ENCODE measurements at places on chromosomes 2 and 18.

GRCh38 chr2:217099561-217099960 is 239.7 kb upstream of the TNP1 start:
- DNase-seq = no peak

GRCh38 chr2:181581534-181581933 is 75.4 kb downstream of the CERKL start:
- no peak for DNase-seq

DNA sequence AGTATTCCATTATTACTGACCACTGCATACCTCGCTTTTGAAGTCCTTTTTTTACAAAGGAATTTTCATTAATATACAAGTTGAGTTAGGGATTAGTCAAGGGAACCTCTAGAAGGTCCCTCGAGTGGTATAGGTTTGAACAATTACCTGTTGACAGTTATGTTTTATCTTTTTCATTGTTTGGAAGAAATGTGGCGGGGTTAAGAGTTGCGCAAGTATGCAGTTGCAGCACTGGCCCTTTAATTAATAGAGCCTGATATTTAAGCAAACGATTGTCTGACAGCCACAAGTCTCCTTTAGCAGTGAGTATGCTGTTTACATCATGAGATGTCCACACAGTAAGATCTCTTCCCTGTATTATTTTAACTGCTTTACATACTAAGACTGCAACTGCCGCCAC is 24.3 kb downstream of the KYNU start:
- DNase-seq = no peak

- DNase-seq = no peak
Observed at GRCh38 chr18:62894681-62895390, 179.5 kb downstream of the PHLPP1 start.

DNA sequence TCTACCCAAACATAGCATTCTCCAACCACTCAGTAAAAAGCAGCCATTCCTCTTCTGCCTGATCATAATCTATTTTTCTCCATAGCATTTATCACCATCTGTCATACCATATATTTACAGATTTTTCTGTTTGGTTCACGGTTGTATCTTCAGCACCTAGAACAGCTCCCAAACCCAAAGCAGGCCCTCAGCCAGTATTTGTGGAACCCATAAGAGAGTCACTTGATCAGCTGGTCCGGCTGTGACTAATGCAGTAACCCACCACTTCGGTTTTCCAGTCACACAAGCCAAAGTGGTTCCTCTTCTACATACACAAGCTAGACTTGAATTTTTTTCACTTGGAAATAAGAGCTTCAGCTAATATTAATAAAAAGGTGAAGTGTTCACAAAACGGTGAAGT is 511.6 kb upstream of the CELF4 start:
- no peak for DNase-seq

DNA sequence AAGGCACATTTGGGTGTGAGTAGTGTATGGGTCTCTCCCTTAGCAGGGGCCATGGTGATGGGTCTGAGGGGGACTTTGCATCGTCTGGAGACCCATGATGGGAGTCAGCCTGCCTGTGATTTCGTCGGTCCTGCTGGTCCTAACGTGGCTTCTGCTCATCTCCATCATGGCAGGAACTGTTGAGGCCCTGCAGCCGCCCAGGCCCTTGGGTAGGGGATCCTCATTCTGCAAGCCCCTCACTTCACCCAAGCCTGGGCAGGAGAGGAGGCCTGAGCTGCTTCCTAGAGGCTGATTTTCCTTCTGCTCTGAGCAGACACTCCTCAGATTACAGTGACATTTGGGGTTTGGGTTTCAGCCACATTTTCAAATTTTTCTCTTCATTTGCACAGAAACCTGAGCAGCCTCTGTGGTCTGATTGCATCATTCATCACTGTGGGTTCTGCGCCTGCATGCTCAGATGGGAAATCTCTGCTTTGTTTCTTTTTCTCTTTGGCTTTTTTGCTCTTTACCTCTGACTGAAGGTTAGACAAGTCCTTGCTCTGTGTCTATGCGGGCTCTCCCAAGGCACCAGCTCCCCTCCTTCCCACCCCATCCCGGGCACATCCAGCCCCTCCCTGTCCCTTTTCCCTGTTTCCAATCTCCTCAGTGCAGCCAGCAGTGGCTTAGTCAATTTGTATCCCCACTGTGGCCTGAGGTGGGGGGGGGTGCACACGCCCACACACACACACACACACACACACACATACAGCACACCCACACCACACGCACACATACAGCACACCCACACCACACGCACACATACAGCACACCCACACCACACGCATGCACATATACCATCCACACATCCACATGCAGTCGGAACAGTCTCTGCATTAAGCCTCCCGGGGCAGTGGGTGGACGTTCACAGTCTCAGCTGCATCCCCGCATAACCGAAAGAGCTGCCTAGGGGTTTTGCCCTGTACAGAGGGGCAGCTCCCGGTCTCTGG is 305.4 kb upstream of the HS6ST1 start:
- DNase-seq = no peak

- no peak for DNase-seq
Observed at GRCh38 chr2:123514613-123515207, 510.4 kb upstream of the CNTNAP5 start.

- no peak for DNase-seq
Observed at GRCh38 chr2:26582890-26583289, 58.3 kb downstream of the CIB4 start.

- DNase-seq = no peak
Observed at GRCh38 chr2:43509886-43510285, 86.0 kb downstream of the THADA start.
